ENCODE measurements at places on chromosomes 11 and 22.

- DNase-seq = no peak
These were observed 423 bp upstream of the RTN3 start for GRCh38 chr11:63680834-63681320.

DNA sequence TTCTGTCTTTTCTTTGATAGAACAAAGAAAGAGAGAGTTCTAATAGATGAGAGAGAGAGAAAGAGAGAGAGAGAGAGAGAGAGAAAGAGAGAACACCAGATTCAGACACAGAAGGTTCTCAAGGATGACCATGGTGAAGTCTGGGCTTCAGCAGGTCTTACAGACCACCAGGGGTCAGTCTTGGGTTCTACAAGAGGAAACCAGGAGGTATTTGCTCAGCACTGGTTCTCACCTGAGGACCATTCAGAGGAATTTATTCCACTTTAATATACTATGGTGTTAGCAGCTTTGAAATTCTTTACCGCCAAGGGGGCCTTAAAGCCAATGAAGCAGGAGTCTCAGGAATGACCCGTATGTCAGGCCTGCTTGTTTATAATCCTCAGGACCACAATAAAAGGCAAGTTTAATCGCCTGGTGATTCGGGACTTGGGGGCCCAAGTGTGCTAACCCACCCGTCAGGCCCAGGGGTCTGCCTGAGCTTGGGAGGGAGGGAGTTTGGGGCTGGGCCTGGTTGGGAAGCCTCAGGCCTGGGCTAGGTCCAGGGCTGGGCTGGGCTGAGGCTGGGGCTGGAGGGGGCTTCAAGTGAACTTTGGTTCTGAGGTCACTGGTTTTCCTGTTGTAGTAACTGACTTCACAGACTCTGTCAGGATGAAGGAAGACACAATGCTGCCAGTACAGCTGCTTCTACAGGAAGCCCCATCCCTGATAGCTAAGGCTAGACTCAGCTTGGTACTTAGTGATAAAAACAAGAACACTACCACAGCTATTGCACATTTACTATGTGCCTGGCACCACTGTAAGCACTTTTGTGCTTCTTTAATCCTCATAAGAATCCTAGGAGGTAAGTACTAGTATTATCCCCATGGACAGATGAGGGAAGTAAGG lies 179.2 kb upstream of the ZBED5 start:
- DNase-seq = no peak

DNA sequence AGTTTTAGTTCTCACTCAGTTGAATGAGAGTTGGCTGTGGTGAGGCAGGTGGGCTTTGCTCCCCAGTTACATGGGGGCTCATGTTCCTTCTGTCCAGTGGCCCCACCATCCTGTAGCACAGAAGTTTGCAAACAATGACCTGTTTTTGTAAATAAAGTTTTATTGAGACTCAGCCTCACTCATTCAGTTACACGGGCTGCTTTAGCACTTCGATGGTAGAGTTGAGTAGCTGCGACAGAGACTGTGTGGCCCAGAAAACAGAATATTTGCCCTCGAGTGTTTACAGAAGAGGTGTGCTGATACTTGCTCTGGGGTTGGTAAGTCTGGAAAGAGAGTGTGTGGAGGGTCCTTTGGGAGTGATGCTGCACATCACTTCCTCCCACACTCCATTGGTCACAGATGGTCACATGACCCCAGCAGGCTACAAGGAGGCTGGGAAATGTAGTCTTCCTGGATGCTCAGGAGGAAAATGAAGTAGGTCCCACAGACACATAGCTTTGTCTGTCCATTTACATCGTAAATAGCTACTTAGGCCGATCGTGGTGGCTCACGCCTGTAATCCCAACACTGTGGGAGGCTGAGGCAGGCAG lies 34.6 kb downstream of the IFT27 start:
- no peak for DNase-seq

DNA sequence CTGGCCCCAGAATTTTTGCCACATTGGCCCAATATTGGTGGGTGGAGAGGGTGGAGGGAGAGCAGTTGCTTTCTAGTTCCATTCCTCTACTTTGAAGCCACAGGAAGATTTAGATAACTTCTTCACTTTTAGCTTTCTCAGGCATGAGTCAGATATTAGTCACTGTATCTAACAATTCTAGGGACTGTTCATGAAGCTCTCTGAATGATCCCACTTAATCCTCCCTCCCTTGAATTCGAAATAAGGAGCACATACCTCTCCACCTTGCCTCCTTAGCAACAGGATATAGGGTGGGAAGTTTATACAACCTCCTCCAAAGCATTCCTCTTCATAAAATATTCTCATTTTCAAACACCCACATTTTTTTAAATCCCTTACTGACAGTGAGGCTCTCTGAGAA lies 13.5 kb downstream of the FSHB start:
- DNase-seq = no peak

- DNase-seq = no peak
These were observed 1.3 kb downstream of the HARBI1 start for GRCh38 chr11:46615756-46616155.

DNA sequence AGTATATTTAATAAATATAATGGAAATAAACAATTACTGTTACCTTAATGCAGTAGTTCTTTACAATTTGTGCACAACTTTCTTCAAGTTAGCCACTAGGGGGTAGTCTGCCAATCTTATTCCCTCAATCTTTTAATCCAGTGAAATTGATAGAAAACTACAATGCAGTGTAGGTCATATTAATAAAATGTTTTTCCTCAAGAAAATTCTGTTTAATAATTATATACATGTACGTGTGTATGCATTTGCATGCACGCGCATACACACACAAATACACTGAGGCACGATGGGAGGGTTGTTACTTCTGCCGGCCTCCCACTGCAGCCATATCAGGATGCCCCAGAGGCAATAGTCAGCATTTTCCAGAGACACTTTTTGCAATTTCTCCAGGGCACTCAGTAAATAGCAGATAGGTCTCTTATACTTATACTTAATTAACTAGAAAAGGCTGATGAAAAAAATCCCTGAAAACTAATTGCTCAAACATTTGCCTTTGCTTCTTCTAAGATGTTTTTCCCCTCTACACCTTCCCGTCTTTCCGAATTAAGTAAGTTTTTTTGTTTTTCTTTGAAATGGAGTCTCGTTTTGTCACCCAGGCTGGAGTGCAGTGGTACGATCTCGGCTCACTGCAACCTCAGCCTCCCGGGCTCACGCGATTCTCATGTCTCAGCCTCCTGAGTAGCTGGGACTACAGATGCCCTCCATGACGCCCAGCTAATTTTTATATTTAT lies 3.1 kb downstream of the GAB2 start:
- DNase-seq = no peak

- DNase-seq = no peak
These were observed 27.9 kb upstream of the GRK3 start for GRCh38 chr22:25536589-25536988.

DNA sequence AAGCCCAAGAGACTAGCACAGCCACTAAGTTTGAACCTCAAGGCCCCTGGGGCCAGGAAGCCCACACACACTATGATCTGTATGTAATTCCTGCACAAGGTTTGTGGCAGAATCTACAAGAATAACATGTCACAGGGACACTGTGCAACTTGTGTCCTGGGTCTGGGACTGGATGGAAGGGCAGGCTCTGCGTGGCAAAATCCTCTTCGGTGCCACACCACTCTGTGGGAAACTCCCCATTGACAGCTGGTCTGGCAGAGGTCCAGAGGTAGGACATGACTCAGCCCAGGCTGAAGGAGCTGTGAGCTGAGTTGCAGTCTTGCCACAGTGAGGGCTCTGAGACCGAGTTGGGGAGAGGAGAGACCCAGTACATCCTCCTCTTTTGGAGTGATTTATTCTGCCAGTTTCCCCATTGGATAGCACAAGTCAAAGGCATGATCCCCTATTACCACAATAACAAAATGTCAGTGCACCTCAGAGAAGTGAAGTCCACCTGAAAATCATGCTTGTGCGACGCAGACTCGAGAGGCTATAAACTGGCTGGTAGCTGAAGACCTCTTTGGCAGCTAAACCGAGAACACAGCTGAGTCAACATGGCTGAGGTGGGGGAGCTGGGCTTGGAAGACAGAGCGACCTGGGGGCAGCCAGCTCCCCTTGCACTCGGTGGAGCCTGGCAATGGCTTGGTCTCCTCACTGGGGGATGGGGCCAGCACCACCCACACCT lies 23.3 kb upstream of the SERPIND1 start:
- no peak for DNase-seq

DNA sequence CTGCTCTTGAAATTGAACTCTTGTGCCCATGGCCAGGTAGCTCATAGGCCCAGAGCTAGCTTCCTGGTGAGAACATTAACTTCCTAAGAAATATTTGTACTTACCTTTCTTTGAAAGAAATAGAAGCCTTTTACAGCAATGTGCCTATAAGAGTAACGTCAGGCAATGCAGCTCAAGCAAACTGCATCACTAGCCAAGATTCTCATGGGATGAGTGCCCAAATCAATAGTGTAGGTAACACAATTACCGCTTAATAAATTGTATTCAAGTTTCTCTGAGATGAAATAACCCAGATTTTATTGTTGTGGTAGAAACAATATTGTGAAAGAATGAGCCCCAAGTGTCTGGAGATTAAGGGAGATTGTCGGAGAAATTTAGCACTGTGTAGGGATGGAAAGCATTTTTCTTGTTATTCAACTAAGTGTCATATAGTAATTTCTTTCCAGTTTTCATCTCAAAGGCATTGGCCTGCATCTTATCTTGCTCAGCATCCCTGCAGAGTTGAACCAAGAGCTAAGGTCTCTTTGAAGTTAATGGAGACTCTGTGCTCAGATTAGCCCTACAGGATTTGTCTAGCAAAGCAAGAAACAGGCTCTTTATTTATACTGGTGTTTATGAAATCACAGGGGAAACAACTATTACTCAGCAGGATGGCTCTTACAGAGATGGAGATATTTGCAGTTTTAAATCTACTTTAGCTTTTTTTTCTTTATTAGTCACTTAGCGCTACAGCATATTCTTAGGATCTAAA lies 321.0 kb upstream of the PDGFD start:
- no peak for DNase-seq

- DNase-seq = no peak
These were observed 56.3 kb downstream of the GRAMD4 start for GRCh38 chr22:46676479-46676878.

DNA sequence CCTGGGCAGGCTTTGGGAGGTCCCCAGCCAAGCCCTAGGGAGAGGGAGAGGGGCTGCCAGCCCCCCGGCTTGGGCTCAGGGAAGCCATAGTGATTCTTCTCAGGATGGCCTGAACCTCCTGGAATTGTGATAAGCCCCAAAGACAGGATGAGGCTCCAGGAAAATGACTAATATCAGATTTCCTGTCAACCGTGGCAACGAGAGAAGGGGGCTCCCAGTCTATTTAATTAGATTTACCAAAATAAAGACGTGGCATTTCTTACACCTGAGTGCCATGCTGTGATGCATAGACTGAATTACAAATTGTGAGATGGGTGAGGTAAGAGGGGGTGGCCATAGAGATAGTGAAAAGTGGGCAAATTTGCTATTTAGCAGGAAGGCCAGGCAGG lies 20.4 kb downstream of the SERPINH1 start:
- DNase-seq = no peak

DNA sequence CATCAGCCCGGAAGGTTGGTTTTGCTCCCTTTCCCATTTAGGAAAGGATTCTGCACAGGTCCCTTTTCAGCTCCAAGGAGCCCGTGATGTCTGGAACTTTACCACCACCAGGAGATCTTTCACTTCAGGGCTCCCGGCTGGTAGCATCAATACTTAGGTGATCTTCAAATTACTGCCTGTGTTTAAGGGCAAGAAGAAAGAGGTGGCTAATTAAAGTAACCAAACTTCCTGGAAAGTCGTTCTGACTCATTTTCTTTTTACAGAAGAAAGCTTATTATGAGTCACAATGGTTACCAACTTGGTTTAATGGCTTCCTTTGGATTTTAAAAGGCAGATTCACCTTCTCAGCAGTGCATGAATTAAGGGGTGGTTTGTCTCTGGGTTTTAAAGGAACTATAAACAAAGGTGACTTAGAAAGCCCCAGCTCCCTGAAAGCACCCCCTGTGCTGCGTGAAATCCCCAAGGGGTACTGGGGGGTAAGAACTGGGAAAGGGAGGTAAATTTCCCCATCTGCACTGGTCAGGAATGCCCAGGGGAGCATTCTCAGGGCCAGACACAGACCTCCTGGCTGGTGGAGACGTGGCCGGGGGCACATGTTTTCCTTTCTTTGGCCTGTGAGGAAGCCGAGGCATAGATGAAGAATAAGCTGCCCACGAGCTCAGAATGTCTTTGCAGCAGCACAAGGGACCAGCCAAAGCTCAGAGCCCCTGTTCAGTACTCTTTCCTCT lies 8.8 kb downstream of the POU2F3 start:
- DNase-seq = no peak

DNA sequence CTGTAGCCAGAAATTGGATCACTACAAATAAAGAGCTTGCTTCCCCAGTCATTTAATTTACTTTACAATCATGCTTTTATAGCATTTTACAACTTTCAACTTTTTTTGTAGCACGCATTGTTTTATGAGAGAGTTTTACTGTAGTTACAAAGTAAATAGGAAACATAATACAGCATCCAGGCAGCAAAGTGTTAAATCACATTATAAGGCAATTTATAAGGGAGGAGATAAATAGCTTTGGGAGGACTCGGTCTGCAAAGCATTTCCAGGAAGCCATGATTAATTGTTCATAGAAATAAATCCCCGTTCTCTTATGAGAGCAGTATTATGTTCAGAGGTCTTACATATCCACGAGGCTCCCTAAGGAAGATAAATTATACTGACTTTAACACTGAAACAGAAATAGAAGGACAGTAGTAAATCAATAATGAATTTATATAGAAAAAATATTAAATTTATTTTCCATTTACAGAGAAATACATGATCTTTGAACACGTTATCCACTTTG lies 792.6 kb upstream of the RAG2 start:
- no peak for DNase-seq

DNA sequence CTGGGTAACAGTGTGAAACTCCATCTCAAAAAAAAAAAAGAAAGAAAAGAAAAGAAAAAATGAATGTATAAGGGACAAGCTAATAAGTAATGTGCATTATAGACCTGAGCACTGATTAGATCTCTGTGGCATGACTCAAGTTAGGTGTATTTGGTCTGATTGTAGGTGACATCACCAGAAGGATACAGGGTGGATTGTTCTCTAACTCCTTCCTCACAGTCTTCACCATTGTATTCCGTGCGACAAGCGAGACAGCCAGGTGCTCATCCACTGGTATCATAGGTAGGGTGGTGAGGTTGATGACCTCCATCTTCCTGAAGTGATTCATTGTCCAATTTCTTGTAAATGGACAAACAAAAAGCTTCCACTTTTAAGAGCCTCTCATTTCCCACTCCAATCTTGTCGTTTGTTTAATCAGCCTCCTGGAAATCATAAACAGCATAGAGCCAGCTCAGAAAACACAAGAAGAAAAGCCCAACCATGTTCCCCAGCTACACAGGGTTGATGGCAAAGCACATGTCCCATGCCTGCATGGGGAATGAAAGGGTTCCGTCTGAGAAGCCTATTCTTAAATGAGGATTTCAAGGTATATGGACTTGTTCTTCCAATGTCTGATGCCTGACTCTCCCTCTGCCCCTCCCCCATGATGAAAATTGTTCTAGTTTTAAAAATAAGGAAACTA lies 6.2 kb downstream of the FAM227A start:
- no peak for DNase-seq

DNA sequence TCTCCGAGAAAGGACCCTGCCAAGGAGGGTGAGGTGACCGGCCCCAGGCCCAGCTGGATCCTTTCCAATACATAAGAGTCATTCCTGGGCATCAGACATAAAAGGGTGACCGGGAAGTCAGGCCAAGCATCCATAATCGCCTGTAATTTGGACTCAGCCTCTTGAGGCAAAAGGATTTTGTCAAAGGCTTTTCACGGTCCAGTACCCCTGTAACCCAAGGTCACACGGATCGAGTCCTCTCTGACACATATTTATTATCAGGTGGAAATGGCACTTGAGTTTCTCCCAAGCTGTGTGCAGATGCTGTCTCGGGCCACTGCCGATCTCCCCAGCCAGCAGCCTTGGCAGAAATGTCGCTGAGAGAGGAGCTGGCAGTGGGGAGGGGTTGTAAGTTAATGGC lies 556.5 kb downstream of the MN1 start:
- no peak for DNase-seq

Data from activated gamma-delta T cell (primary cell).